ENCODE measurements at places on chromosomes 2 and 18.
A peak's percentile ranks its signal among the peaks of the same experiment; 100 is the strongest.

DNA sequence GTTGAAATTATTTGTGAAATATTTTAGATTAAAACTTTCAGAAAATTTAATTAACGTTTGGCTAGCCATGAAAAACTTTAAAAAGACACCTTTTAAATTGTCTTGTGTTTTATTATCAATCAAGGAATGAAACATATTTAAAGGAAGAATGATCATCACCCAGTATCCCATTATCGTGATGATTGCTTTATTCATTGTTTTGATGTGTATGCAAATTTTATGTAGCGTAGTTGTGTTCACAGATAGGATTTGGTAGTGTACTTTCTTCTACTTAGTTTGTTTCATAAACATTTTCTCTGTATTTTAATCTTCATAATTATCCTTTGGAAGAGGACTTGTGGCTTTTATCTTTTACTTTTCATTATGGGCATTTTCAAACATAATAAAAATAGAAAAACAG lies 7.8 kb downstream of the GRHL1 start:
- DNase-seq: no peak

DNA sequence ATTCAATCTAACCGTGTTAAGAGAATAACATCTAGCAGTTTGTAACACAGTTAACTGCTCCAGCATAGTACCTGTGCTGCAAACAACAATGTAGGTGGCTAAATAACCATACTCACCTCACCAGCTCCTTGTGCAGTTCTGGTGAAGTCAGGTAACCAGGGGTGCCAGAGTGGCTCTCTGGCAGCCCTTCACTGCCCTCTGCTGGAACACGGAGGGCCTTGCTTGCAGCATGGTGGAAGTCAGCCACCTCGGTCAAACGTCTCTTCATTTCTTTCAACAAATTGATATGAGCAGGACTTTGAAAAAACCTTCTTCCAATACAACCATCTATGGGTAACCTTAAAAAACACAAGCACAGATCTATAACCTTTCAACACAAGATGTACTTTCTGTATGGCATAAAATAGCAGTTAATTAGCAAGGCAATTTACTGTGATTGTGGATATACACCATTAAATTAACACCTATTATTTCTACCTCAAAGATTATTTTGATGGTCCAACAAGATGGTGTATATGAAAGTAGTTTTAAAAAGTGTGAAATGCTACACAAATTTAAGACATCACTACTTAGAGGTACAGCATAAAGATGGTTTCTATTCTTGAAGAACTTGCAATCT lies 56.6 kb downstream of the EPG5 start:
- DNase-seq: peak; percentile 70

DNA sequence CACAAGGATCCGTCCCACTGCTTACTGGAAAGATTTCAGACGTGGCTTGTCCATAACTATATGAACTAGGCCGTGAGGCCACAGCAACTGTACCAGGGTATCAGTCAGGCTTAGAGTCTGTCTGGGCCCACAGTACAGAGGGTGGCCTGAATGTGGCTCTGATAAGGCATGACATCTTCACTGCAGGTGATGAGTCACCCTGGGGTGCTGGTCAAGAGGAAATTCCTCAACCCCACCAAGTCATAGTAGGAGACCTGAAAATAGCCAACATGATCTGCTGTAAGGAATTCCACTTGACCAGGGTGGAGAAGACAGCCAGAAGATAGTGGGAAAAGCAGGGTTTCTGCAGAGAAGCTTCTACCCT lies 107.7 kb downstream of the INHBB start:
- DNase-seq: no peak

DNA sequence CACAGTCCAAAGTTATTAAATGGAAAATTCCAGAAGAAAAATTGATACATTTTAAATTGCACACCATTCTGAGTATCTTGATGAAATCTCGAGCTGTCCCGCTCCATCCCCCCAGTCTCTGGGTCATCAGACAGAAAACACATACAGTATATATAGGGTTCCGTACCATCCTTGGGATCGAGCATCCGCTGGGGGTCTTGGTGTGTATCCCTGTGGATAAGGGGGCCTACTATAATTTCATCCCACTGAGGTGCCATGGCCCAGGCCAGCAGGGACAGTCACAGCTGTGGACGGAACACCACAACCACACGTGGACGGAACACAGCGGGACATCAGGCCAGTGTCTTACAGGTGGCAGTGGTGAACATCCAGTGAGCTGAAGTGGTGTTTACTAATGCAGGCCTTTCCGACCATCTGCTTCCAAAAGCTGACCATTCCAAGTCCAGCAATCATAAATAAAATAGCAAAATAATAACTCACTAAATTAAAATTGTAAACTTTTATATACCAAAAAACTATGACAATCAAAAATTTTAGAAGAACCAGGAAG lies 14.0 kb downstream of the TWIST2 start:
- DNase-seq: no peak

GRCh38 chr2:88639865-88640264 lies 12.6 kb upstream of the EIF2AK3 start:
- no peak for DNase-seq
